ENCODE measurements at places on chromosomes 12 and 14. TPM values are rescaled to one million over a fixed set of nuclear protein-coding genes. Genes with fewer than 3 reads are reported as not detected.

Gene BDKRB2
- 1.1 TPM for total RNA-seq

Gene IL23A
- 0.22 TPM for total RNA-seq

Gene TMEM260
- 5.2 TPM for total RNA-seq

Gene ENDOU
- total RNA-seq = not detected

Gene DTX1
- 0.42 TPM for total RNA-seq

Gene WIF1
- total RNA-seq = not detected

Gene KLRB1
- total RNA-seq = not detected

Gene SLC25A21
- 0.68 TPM for total RNA-seq

Gene PZP
- total RNA-seq = not detected

Gene OVCH1
- total RNA-seq = not detected

Gene NEUROD4
- total RNA-seq = not detected

Gene EFCAB11
- total RNA-seq = 14.1 TPM

Gene ANKRD33
- not detected for total RNA-seq

Gene GALNT9
- total RNA-seq = 4.7 TPM

Gene RFX4
- total RNA-seq = not detected

Gene SIX1
- 6.2 TPM for total RNA-seq

Gene PMEL
- 1.1 TPM for total RNA-seq

Gene RIMBP2
- total RNA-seq = not detected

Gene TPPP2
- total RNA-seq = not detected

Gene RASSF9
- total RNA-seq = 1.0 TPM

Gene LUM
- total RNA-seq = 0.28 TPM

Gene RTL1
- total RNA-seq = 0.15 TPM

Gene VRTN
- total RNA-seq = not detected

Gene OR11H7
- total RNA-seq = not detected

Gene CDKN3
- 76.9 TPM for total RNA-seq

Gene NKX2-8
- 3.1 TPM for total RNA-seq
